A673 (cell line): ENCODE measurements at places on chromosomes 16 and 17. TPM values are rescaled to one million over a fixed set of nuclear protein-coding genes. Genes with fewer than 3 reads are reported as not detected.

The CCL17 gene
- not detected in 2 replicates for total RNA-seq

The TBX21 gene
- not detected in 2 replicates for total RNA-seq

The CFAP119 gene
- 11.7 and 14.1 TPM in 2 replicates for total RNA-seq

The OTOP2 gene
- total RNA-seq, result not detected in 2 replicates

- H3K27me3 ChIP-seq, result no peaks in the 10 kb centered on the region
- H3K4me3 ChIP-seq, result no peak overlapping the region
Observed at GRCh38 chr17:22703204-22703603, 1010.9 kb downstream of the KCNJ18 start.

DNA sequence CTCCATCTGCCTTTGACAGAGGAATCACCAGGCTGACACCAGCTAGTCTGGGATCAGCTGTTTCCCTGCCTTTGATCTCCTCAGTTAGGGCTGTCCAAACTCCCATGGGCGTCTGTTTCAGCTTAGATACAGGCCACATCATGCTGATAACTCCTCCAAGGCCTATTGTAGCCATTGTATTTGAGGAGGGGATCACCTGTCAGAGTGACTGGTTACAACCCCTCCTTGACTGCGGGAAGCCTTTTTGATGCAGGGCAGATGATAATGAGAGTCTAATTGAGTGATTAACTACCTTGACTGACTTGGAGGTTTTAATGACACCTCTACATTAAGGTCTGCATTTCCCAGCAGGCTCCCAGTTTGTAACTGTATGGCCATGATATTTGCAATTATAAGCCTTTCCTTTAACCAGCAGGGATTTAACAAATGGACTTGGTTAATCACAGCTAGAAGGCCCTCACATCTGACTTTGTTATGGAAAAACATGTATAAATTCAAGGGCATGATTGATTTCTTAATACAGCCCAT is 863.5 kb downstream of the KCNJ2 start:
- H3K27me3 ChIP-seq, result no peaks in the 10 kb centered on the region
- no peaks in the 10 kb centered on the region for H3K4me1 ChIP-seq
- H3K4me3 ChIP-seq, result no peak overlapping the region
- H3K36me3 ChIP-seq, result no peaks in the 10 kb centered on the region
- H3K27ac ChIP-seq, result no peak overlapping the region
- no peak for DNase-seq

- no peaks in the 10 kb centered on the region for H3K27me3 ChIP-seq
- H3K4me3 ChIP-seq, result peak overlapping the region; percentile 52
- H3K36me3 ChIP-seq, result no peaks in the 10 kb centered on the region
- no peak overlapping the region for H3K27ac ChIP-seq
Observed at GRCh38 chr16:728131-728889, 1.4 kb downstream of the HAGHL start.

DNA sequence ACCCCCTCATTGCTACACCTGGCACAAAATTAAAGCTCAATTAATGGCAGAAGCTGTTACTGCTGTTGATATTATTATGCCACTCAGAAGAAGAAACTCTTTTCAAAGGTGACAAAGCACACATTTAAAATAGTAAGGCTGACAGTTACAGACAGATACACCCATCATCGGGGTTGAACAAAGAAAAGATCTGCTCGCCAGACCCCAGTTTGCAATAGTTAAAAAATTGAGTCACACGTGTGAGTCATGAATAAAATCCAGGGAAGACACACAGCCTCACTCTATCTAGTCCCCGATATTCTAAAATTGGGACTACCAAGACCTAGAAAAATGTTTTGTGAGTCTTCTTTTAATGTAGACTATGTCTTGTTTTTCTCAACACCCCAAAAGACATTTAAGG is 330.0 kb upstream of the SOX9 start:
- H3K4me3 ChIP-seq, result no peak overlapping the region
- peaks cover 11% of the 10 kb centered on the region for H3K4me1 ChIP-seq
- no peak overlapping the region for H3K27ac ChIP-seq
- no peaks in the 10 kb centered on the region for H3K27me3 ChIP-seq
- DNase-seq, result no peak
